ENCODE measurements at places on chromosomes 2 and 18. TPM values are rescaled to one million over a fixed set of nuclear protein-coding genes. Genes with fewer than 3 reads are reported as not detected.

DNA sequence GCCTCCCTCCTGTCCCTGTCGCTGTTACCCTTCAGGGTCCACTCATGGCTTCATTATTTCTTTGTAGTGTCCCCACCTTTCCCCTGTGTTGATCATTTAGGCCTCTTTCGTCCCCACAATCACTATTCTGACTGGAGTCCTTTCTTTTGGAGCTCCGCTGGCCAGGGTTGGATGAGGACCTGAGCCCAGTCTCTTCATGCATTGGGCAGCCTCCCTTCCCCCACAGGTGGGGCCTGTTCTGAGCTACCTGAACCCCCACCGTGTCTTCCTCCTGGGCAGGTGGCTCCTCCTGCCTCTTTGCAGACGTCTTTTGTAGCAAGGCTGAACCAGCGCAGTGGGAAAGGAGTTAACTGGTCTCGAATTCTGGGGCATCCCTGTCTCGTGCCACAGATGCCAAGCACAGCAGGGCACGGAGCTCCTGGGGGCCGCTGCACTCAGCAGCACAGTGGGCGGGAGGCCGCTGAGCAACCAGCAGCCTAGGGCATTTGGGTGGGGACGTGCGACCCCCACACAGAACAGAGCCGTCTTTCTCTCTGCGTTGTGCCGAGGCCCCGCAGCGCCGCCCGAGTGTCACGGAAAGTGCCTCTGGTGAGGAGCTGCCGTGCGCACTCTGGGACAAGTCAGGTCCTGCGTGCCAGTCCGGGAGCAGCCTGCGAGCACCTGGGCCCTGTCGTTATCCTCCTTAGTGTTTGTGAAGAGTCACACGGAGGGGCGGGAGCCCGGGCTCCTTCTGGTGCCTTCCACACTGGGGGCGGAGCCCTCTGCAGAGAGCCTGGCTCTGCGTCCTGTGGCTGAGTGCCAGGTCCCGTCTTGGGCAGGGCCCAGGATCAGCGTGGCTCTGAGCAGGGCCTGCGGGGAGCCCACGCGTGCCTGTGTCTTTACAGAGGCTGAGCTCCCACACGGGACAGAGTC is 130.1 kb downstream of the NFATC1 start:
- DNase-seq, result no peak

The IL36A gene
- polyA plus RNA-seq, result not detected

GRCh38 chr18:24019641-24020331 is 5.2 kb downstream of the TTC39C start:
- DNase-seq, result no peak

DNA sequence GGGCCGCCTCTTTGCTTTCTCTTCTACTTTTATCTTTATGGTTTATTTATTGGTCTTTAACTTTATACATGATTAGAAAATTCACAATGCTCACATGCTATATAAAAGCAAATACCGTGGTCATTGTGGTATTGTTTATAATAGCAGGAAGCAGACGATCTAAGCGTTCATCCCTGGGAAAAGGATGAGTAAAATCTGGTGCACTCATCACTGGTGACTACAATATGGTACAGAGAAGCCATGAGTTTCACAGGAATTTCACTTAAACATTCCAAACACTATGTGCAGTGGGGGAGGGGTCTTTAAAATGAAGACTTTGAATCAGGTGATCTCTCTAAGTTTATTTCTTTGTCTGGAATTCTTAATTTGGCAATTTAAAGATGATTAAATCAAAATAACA is 97.9 kb downstream of the SCN3A start:
- no peak for DNase-seq

DNA sequence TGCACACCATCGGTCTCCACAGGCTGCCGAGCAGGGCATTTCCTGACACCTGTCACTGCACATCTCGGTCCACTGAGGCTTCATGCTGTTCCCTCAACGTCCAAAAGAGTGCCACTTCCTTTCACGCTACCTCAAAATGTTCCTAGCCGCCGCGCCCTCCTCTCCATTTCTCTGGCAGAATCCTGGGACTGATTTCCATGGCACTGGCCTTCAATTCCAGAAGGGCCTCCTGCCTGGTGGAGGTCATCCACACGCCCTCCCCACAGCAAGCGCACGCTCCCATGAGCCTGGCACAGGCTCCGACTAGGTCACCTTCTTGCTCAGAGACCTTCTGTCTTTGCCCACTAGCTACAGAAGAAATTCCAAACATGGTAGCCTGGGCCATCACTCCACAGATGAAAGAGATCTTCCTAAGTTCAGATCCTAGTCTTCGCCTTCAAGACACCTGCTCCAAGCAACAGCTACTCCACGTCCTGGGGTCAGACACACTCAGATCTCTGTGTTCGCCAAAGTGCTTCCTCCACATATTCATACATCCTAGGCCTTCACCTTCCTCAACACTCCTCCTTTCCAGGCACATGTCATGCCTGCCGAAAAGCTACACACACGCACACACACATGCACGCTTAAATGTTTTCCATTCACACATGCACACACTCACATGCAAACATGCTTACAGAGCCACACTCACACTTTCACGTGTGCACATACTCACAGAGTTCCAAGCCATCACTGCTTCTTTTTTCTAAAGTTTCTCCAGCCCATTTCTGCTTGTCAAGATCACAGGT is 94.0 kb downstream of the PXDN start:
- no peak for DNase-seq

DNA sequence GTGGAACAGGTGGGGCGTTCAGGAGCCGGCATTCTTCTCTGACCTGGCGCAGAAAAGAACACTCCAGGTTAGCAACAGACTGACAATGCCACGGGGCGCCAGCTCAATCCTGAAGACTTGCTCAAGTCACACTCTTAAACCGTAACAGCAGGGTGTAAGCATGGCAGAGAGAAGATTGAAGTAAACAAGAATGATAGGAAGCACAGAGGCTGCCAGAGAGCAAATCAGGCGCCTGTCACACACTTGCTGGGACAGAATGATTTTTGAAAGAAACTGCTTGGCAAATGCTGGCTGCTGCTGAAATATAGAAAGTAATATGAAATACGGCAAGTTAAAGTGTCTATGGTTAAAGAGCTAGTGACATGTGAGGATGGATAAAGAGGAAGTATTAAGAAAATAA is 80.5 kb downstream of the MEP1B start:
- no peak for DNase-seq

The L3MBTL4 gene
- 0.98 TPM for polyA plus RNA-seq

The CFAP221 gene
- polyA plus RNA-seq, result 0.09 TPM

DNA sequence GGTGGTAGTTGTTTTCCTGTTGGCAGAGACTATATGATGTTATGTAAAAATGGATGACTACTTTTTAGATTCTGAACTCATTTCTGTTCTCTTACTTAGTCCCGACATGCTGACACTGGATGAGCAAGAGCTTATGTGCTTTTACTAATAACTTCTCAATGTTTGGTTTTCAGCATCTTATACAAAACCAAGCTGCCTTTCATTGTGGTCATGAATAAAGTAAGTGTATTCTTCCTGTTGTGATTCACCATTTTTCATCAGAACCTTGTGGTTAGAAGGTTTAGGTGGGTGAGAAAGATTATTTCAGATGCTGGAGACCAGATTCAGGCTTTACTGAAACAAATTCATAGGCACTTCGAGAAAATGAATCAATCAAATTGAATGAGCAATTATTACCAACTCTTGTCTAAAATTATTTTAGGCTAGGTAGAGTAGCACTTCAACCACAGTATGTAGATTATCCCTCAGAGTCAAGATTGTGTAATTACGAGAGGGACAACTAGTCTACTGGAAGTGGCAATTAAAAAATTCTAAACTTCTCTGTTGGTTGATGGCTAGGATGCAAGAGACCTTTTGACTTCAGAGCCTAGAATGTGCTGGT is 9.3 kb downstream of the GPN1 start:
- DNase-seq, result no peak

DNA sequence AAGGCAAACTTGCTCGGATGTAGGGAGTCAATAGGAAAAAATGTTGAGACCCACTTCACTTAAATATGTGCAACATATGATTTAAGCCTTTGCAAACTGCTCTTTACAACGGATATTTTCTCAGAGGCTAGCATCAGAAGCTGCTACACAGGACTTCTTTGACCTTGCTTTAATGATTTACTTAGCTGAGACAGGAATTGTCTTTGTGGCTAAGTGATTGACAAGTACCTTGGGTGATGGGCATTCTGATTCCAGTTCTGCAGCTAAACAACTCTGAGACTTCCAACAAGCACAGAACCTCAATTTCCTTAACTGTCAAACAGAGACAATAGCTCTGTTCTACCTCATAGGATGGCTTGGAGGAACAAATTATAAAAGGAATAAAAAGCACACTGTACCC is 150.2 kb downstream of the NCKAP5 start:
- DNase-seq, result no peak

DNA sequence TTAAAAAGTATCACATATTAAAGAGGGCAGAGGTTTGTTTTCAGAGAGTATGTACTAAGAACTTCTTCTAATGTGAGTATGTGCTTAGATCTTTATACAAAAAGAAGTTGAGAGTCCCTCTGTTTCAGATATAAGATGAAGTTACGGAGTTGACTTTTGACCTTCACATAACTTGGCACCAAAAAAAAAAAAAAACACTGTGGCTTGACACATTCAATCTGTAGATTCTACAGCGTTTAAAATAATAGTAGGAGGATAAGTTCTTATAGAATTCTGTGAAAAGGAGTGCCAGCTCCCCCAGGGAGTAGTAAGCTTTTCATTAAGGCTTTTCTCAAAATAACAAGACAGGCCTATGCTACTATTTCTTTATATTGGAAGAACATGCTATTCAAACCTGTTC is 105.4 kb upstream of the LRP1B start:
- DNase-seq, result no peak

DNA sequence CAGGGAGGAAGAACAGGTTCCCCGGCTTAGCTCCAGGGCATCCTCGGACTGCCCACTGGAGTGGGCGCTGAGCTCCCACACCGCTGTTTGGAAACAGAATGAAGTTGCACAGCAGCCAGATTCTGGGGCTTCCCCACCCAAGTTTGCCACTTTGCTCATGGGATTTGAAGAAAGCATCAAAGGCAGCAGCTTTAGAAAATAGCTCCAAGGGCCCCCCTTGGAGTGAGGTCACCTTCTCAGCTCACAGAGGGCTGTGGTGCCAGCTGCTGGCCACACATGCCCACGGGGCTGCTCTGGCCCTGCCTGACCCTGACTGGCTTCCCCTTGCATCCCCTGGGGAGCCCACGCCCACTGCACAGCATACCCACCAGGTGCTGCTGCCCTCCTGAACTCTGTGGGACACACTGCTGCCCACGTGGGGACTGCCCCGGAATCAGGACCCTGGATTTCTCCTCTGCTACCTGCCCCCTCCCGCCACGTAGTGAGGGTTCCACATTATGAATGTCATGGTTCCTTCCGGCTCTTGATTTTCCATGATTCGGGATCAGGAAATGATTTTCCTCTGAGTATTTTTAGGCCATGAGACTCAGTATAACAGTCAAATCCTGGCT is 70.3 kb downstream of the TGOLN2 start:
- DNase-seq, result no peak

All from urinary bladder (tissue), 4 donors.